ENCODE measurements at places on chromosomes 16 and 17.

DNA sequence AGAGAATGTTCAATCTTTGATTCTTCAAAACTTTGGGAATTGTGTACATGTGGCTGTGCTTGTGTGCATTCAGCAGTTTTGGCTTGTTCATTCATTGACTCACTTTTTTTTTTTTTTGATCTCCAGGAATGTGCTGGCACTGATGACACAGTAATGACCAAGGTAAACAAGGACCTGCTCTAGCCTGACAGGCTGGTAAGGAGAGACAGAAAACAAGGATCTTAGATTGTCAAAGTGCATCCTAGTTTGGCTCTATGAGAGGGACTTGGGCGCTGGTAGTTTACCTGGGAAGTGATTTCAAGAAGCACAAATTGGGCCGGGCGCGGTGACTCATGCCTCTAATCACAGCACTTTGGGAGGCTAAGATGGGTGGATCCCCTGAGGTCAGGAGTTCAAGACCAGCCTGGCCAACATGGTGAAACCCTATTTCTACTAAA is 233.1 kb upstream of the WSCD1 start:
- no peak for DNase-seq

- DNase-seq: no peak
Measured at GRCh38 chr16:31273187-31273586, 13.4 kb downstream of the ITGAM start.

DNA sequence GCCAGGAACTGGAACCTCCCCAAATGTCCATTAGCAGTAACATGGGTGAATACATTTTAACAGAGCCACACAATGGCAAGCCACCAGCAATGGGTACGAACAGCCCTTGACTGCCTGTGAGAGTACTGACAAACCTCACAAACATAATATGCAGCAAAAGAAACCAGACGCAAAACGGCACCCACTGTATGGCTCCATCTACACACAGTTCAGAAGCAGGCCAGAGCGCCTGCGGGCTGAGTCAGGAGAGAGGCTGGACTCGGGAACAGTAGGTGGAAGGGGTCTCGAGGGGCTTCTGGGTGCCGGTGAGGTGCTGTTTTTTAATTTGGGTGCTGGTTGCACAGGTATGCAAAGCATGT is 77.4 kb upstream of the TOB1 start:
- no peak for DNase-seq

DNA sequence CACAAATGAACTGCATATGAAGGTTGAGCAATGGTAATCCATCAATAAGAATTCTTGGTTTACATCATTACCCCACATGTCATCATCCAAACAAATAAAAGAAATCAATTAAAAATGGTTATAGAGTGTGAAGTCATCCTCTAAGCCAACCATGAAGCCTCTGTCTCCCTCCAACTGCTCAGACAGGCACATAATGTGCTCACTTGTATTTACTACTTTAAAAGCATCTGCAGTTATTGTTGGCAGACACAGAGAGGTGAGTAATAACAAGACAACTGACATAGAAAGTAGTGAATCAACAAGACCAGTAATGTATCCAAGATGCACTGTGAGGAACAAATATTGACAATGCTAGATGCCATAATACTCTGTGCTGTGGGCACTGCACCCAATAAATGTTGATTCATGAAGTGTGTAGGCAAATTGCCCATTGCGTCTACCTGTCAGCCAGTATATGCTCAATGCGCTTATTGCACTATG is 20.0 kb downstream of the ADAMTS18 start:
- no peak for DNase-seq

DNA sequence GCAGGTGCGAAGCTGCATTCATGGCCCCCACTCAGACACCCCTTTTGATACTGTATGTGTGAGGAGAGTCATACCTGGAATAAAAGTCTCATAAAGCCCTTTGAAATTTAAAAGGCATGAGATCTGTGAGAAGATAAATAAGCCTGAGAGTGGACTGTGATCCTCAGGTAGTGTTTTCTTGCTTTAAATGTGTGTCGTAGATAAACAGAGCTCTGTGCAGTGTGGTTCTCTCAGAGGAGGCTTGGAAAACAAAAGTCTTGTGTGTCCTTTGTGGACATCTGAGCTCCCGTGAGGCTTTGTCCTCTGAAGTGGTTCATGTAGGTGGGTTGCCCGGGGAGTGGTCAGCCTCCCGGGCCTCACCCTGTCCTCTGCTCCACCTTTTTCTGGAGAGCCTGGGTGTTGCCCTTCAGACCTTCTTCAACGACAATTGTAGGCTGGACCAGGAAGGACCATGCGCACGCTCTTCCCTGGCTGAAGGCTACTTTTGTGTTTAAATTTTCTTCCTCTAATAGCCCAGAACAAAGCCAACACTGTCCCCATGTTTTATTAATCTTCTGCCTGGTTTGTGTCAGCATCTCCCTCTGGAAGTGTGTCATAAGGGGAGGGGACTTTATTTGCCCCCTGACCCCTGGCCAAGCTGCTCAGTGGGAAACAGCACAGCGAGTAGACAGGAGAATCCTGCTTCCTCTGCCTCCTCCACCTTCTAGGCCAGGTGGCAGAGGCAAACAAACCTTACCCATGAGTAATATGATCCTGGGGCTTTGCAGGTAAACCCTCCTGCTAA is 151.2 kb downstream of the MSI2 start:
- DNase-seq: no peak

DNA sequence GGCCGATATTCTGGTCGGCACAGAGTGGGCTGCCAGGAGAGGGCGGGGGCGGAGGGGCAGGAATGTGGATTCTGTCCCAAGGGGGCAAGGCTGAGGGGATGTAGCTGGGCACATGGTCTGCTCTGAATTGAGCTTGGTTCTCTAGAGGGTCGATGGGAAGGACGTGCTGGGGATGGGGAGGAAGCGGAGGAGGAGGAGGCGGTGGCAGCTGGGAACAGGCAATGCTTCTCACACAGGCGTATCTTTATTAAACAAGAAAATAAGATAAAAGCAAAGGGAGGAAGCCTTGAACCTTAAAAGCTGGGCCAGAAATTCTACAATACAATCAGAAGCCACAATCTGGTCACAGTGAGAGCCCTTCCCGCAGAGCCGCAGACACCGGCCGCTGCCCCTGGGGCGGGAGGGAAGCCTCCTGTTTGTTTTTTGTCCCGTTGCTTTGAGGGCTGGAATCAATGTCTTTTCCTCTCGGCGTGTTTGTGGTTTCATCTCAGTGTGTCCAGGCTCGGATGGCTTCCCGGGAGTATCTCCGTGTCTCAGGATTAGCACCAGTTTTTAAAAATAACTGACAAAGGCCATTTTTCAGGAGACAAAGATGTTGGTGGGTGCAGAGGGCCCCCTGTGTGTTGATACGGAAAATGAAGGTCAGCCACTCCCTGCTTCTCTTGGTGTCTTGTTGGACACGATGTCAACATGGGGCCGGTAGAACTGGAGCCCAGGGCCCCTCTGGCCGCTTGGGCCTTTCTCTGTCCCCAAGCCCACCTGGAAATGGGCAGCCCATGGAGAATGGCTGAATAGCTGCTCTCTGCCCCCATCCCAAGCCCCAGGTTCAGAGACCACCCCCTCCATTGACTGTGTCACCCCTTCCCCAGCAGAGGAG is 12.3 kb upstream of the SLC7A5 start:
- no peak for DNase-seq

DNA sequence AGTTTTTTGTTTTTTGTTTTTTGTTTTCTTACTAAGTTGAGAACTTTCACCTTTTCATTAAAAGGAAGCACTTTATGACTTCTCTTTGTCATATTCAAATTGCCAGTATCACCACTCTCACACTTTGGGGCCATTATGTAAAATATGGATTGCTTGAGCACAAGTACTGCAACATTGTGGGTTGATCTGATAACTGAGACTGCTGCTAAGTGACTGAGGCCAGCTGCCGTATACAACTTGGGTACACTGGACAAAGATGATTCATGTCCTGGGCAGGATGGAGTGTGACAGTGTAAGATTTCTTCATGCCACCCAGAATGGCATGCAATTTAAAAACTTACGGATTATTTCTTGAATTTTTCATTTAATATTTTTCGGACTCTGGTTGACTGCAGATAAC is 7.8 kb downstream of the TTC19 start:
- no peak for DNase-seq

GRCh38 chr16:68197250-68197649 is 38.7 kb downstream of the ESRP2 start:
- DNase-seq: no peak

DNA sequence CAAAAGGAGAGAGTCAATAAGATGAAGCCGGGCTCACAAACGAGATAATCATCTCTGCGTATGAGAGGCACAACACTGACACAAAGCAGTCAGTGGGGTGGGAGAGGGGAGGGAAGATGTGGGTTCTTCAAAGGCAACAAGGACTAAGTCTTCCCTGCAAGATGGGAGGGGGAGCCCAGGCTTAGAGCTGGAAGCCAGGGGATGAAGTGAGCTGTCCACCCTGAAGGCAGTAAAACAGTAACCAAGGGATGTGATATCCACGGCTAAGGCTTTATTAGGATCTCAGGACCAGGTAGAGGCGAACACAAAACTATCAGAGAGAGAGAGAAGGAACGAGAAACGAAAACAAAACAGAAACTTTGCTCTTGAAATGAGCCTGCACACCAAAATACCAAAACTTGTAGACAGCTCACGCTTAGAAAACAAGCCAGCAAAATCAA is 115.9 kb downstream of the DYNLRB2 start:
- peak; percentile 3 for DNase-seq

DNA sequence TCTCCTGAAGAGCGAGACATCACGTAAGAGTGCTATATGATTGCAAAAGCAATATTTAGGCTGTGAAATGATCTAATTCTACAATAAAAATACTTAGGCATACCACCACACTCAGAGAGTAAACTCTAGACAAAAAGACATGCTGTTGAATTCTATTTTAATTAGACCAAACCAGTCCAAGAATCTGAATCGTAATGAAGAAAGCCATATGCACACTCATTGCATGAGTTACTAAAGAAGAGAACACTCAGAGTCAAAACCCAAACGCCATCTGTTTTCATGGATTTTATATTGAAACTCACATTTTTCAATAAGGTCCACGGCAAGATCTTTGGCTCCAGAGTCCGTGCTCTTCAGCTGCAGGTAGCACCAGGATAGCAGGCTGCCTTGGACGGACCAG is 65.2 kb downstream of the ZZEF1 start:
- no peak for DNase-seq

- DNase-seq: no peak
Measured at GRCh38 chr16:47753659-47754058, 292.5 kb downstream of the PHKB start.

GRCh38 chr16:87878704-87879103 is 9.4 kb upstream of the SLC7A5 start:
- no peak for DNase-seq

- DNase-seq: no peak
Measured at GRCh38 chr16:3135126-3135715, 392 bp downstream of the ZNF213 start.

GRCh38 chr16:78599271-78599670 is 499.8 kb downstream of the WWOX start:
- no peak for DNase-seq

DNA sequence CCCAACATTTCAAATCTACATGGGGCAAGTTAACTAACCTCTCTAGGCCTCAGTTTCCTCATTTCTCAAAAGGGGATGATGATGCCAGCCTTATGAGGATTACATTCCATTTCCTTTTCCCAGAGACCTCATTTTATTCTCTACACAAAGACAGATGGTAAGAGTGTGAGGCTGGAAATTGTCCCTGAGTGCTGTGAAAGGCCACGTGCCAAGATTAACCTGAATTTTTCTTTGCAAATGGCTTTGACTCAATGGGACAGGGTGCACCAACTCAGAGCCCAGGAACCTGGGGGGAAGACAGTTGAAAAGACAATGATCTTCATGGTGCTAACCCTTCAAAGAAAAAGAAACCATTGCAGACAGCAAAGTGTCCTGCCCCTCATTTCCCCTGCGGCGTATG is 332.8 kb downstream of the TMEM114 start:
- no peak for DNase-seq

- DNase-seq: no peak
Measured at GRCh38 chr16:21638573-21638975, 13.8 kb downstream of the IGSF6 start.

DNA sequence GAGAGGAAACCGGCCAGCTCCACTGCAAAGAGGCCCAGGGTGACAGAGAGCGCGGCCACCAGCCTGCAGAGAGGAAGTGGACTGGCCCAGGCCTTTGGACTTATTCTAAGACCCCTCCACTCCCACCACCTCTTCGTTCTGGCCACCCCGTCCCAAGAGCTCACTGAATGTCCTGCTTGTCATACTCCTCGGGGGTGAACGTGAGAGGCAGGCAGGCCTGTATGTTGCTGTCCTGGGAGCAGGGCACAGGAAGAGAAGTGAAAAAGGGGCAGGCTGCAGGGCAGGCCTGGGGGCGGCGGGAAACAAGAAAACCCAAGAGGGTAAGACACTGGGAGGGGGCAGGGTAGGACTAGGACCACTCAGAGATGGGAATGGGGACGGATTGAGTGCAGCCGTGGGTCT is 384 bp downstream of the TMEM107 start:
- no peak for DNase-seq

GRCh38 chr17:74049967-74050458 is 153.5 kb upstream of the RPL38 start:
- DNase-seq: no peak

DNA sequence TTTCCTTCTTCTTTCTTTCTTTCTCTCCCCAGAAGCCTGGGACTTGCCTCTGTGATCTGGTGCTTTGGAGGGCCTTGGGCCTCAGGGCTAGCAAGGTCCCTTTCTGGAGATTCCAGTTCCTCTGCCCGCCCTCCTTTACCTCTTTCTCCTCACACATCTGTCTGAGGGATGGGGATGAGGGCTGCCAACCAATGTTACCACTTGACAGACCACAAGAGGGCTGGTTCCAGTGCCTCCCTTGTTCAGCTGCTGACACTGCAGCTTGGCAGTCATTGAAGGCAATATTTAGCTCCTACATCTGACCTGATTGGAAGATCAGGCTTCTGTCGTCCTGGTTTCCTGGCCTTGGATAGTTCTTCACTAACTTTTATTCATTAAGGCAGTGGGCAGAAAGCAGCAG is 3.6 kb upstream of the ZNF652 start:
- no peak for DNase-seq

DNA sequence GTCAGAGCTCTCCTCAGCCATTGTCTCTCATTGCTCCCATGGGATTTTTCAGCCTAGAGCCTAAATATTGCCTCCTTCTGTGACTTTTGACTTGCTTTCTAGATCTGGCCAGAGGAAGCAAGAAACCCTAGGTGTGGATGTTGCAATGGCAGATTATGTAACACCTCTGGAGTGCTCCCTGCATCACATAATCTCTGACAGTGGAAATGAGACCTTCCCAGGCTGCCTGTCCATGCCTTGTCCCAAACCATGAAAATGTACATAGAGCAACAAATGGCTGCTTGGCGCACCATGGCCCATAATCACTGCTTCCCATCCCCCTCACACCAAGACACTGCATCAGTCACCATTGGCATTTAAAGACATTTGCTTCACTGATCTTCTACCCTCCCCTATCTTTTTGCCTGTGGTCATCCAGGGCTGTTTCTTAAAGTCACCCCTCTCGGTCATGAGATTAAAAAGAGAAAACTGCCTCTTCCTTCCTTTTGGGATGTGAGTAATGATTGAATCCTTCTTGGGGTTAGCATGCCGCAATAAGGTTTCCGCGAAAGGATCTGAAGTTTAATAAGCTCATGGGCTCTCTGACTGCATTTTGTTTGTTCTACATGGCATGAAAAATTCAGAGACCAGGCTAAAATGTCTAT is 34.2 kb upstream of the CCL2 start:
- no peak for DNase-seq

- DNase-seq: no peak
Measured at GRCh38 chr16:53707671-53708070, 3.7 kb downstream of the FTO start.

Measured in stimulated activated CD4-positive, alpha-beta T cell treated with anti-CD3 and anti-CD28 coated beads, TNF-alpha, amount 100 ng/mL, for 24 hours (primary cell).